ENCODE measurements at places on chromosomes 12 and 14.

GRCh38 chr12:68378872-68379606 is 46.9 kb upstream of the MDM1 start:
- DNase-seq = no peak

DNA sequence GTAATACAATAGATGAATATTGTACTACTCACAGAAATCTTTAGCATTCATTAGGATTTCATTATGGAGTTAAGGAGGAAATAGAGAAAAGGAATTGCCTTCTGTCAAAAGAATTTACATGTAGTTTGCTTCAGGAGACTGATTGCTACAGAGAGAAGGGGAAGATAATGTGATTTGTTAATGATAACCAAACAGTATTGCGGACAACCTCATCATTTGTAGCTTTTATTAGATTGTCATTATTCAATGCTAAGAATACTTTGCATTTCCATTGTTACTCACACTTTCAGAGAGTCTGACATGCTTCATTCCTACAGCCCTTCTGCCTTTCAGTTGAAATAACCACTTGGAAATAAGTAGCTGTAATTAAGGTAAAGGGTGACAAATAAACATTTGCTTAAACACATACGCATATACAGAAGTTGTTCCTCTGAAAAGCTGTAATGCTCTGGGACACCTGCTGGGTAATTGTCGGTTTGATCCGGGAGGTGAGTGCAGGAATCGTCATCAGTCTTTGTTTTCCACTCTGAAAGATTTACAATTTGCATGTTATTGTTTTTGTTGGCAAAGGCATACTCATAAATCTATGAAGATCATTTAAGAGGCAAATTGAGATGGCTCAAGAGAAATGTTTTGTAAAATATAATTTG is 600.2 kb downstream of the TRHDE start:
- no peak for DNase-seq

- DNase-seq = no peak
Measured at GRCh38 chr14:62031504-62031903, 269.3 kb downstream of the SNAPC1 start.

GRCh38 chr14:74239848-74240793 is 872 bp downstream of the VSX2 start:
- no peak for DNase-seq

DNA sequence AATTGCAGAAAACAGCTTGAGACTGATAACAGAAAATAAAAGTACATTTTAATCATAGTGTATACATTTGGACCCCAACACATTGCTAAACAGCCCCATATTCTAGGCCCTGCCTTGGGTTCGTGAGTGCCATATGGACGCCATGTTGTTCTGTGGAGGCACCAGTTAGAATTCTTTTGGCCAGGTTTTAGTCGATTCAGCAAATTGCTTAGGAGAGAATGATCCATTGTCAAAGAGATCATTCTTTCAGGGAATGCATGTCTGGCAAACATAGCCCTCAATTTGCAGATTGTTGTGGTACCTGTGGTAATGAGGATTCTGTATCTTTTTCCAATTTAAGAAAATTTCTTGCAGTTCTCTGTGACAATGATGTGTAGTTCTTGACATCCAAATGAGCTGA is 183.6 kb upstream of the DDHD1 start:
- no peak for DNase-seq

DNA sequence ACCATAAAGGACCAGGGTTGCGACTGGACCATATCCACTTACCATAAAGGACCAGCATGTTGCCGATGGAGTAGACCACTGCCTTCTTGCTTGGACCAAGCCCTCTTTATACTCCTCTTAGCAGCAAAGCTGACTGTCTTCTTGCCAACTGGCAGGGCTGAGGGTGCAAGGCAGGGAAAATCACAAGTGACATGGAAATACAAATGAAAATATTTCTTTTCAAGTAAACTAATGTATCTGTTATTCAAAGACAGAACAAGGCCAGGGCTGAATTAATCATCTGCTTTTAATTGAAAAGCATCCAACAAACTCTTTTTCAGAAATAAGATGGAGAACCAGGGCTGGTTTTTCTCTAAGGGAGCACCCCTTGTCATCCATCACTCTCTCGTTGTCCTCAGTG is at the start of gene CELA1:
Gene CELA1, minus strand, starts transcription at position 99 of the 400 bp plus-strand sequence. Its CDS starts 41 bp downstream, at position 58.
- no peak for DNase-seq

DNA sequence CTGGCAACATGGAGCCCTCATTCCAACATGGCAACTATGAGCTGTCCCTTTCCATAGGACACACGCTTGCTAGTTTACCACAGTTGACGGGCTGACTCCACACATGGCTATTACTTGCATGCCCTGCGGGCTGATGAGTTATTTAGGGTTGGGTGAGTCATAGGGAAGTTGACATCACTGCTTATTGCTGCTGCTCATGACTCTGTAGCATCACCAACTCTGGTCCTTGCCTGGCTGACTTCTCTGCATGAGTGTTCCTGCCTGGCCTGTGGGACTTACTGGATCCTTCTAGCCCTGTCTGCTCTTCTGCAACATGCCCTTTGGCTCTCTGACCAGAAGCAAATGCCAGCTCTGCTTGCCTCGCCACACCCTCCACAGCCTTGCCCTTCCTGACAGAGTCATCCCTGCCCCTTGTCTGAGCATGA is 199.5 kb downstream of the ANO6 start:
- no peak for DNase-seq

DNA sequence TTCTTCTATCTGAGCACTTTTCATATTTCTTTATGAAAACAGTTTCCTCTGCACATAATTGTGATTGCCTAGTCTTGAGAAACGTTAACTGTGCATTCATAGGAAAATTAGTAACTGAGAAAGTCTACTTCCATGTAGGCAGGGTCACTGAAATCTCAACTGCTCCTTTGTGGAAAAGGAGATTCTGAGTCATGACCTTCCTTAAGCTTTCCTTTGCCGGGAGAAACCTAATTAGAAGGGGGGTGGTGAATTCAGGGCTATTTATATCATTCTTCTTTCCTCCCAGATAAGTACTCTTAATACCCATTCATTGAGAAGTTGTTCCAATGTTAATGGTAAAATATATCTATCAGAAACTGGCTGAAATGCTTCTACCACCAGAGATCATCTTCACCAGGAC is 751.0 kb upstream of the TMEM132C start:
- DNase-seq = no peak

- peak; percentile 66 for DNase-seq
Measured at GRCh38 chr12:107320033-107320928, 226.9 kb upstream of the CRY1 start.

DNA sequence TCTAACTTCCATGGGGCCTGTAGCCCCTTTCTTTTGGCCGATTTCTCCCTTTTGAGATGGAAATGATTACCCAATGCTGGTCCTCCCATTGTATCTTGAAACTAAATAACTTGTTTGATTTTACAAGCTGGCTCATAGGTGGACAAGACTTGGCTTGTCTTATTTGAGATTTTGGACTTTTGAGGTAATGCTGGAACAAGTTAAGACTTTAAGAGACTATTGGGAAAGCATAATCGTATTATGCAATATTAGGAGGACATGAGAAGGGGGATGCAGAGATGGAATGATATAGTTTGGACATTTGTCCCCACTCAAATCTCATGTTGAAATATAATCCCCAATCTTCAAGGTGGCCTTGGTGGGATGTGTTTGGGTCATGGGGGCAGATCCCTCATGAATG is 49.2 kb upstream of the LYZ start:
- no peak for DNase-seq

DNA sequence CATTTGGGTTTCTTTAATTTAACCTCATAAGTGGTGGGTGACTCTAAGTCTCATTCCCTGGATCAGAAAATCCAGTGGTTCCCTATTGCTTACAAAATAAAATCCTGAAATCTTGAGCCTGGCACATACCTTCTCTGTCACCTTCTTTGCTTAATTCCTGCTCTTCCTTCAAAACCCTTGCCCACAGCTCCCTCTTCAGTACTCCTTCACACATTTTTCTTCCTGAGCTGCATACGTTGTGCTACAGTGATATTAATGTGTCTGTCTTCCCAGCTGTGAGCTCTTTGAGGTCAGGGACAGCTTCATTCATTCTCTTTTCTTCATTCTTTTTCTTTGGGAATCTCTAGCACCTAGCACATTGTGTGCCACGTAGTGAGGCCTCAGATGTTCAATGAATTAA is 9.5 kb downstream of the TSPAN11 start:
- DNase-seq = no peak

GRCh38 chr14:33675415-33676130 is 275.3 kb downstream of the EGLN3 start:
- DNase-seq = no peak

DNA sequence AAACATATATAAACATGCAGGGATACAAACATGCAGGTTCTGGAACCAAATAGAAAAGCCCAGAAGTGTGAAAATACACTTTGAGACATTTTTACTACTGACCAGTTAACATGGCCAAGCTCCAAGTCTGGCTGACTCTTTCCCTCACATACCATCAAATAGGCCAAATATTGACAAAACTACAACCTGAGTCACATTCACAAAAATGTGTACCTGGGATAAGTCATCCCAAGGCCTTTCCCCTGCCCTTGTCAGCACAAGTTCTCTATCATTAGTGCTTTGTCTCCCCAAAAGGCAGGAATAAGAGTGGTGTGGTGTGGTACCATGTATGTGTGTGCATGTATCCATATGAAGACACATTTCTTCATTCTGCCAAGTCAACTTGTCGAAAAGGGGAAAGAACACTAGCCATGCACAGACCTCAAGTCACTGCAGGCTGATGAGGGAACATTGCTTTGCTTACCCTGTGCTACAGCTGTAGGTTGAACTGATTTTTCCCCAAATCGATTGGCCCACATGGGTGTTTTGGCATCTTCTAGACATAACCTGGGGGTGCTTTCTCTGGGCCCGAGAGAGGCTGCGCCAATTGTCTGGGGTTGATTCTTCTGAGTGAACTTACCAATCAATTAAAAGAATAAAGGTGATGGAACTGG is 14.9 kb downstream of the HOXC4 start:
- DNase-seq = no peak

DNA sequence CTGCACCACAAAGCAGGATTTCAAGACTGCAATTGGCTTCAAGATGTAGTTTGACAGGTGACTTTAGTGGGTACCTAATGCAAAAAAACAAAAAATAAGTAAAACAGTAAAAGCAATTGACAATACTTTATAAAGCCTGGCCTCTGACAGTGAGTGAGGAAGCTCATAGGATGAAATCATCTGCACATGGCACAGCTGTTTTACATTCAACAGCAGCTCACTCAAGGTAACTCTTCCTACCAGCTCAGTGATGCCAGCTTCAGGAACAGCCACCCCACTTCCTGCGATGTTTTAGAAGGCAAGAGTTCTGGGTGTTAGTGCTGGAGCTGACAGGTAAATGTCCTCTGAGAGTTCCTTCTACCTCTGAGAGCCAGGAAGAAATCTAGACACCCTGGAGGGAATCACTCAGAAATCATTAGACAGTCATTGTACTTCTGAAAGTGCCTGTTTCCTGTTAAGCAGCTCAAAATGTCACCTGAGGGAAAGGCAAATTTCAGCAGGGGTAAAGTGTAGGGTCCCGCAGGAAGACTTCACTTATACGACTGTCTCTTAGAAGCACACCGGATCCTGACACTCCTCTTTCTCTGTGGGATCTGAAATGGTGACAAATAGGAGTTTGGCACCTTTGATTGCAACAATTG is 99.9 kb downstream of the FOXN3 start:
- DNase-seq = no peak

- DNase-seq = no peak
Measured at GRCh38 chr14:81559385-81559784, 25.7 kb upstream of the SEL1L start.
